ENCODE measurements at places on chromosomes 6 and 20.

DNA sequence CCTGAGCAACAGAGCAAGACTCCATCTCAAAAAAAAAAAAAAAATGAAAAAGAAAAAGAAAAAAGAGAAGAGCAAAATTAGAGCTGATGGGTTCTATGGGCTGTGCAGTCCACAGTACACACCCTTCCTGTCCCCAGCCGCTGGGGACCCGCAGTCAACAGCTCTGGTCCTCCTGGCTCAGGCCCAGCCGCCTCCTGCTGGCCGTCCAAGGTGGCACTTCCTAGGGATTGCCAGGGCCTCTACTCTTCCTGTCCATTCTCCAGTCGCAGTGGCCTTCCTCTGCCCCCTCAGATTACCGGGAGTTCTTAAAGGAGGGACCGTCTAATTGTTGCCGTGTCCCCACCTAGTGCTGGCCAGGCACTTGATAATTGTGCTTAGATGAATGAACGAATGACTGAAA lies 41.7 kb downstream of the TMEM242 start:
- no peak for DNase-seq

DNA sequence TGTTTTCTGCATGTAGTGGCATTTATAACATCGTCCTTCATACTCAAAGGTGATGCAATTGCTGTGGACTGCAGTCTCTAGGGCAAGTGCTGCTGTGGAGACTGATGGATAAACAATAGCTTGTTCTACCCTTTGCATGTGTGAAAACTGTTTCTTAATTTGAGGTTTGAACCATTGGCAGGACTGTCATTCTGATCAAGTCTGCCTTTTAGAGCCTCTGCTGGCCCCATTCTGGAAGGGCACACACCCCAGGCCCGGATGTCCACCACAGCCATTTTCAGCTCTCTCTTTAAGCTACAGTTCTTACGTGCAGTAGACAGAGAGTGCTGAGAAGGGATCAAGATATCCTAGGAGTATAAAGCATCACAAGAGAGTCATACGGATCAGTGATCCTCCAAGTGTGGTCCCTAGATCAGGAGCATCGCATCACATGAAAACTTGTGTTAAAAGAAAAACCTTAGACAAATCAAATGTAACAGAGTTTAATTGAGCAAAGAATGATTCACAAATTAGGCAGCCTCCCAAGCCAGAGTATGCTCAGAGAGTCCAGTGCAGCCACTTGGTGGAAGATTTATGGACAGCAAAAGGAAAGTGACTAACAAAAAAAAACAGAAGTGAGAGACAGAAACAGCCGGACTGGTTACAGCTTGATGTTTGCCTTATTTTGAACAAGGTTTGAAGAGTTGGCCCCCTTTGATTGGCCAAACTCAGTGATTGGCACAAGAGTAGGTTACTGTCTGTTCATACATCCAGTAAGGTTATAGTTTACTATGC lies 52.0 kb downstream of the FRK start:
- DNase-seq: no peak

- no peak for DNase-seq
Measured at GRCh38 chr6:3844097-3844463, 5.1 kb upstream of the FAM50B start.

GRCh38 chr6:11200356-11200755 lies 32.1 kb downstream of the NEDD9 start:
- no peak for DNase-seq

GRCh38 chr6:98687752-98688151 lies 146.6 kb upstream of the POU3F2 start:
- no peak for DNase-seq

DNA sequence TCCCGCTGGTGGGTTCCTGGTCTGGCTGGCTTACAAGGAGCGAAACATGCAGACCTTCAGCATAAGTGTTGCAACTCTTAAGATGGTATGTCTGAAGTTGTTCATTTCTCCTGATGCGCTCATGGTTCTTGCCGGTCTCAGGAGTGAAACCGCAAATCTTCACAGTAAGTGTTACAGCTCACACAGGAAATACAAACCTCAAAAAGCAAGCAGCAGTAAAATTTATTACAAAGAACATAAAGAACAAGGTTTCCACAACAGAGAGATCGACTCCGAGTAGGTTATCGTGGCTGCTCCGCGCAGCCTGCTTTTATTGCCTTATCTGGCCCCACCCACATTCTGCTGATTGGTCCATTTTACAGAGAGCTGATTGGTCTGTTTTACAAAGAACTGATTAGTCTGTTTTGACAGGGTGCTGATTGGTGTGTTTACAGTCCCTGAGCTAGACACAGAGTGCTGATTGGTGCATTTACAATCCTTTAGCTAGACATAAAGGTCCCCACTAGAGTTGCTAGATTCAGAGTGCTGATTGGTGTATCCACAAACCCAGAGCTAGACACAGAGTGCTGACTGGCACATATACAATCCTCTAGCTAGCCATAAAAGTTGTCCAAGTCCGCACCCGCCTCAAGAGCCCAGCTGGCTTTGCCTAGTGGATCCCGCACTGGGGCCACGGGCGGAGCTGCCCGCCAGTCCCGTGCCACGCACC lies 39.2 kb downstream of the TRIM27 start:
- DNase-seq: peak; percentile 92
